Upper lobe of left lung (tissue), 6 donors: ENCODE measurements at places on chromosomes 11 and 22.
A peak's percentile ranks its signal among the peaks of the same experiment; 100 is the strongest.

GRCh38 chr11:99066618-99067317 is 46.0 kb downstream of the CNTN5 start:
- H3K27ac ChIP-seq, result no peak overlapping the region
- no peaks in the 10 kb centered on the region for H3K27me3 ChIP-seq
- no peaks in the 10 kb centered on the region for H3K4me1 ChIP-seq
- no peak for DNase-seq
- no peaks in the 10 kb centered on the region for H3K36me3 ChIP-seq

DNA sequence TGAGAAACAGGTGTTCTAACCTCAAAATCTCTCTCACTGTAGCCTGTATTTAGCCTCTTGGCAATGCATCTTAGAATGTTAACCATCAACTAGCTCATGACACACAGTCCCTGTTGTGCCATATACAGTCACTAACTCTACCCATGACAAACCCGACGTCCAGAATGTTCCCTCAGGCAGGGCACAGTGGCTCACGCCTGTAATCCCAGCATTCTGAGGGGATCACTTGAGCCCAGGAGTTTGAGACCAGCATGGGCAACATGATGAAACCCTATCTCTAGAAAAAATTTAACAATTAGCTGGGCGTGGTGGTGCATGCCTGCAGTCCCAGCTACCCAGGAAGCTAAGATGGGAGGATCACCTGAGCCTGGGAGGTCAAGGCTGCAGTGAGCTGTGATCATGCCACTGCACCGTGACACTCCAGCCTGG is 18.2 kb upstream of the CCDC34 start:
- no peaks in the 10 kb centered on the region for H3K36me3 ChIP-seq
- no peak for DNase-seq
- no peak overlapping the region for H3K27ac ChIP-seq
- no peaks in the 10 kb centered on the region for H3K4me1 ChIP-seq
- no peaks in the 10 kb centered on the region for H3K27me3 ChIP-seq

- peak; percentile 86 for DNase-seq
- H3K27ac ChIP-seq, result peak overlapping the region; percentile 64
- no peak overlapping the region for H3K4me3 ChIP-seq
Measured at GRCh38 chr22:37501610-37502341, 15.6 kb upstream of the MFNG start.

DNA sequence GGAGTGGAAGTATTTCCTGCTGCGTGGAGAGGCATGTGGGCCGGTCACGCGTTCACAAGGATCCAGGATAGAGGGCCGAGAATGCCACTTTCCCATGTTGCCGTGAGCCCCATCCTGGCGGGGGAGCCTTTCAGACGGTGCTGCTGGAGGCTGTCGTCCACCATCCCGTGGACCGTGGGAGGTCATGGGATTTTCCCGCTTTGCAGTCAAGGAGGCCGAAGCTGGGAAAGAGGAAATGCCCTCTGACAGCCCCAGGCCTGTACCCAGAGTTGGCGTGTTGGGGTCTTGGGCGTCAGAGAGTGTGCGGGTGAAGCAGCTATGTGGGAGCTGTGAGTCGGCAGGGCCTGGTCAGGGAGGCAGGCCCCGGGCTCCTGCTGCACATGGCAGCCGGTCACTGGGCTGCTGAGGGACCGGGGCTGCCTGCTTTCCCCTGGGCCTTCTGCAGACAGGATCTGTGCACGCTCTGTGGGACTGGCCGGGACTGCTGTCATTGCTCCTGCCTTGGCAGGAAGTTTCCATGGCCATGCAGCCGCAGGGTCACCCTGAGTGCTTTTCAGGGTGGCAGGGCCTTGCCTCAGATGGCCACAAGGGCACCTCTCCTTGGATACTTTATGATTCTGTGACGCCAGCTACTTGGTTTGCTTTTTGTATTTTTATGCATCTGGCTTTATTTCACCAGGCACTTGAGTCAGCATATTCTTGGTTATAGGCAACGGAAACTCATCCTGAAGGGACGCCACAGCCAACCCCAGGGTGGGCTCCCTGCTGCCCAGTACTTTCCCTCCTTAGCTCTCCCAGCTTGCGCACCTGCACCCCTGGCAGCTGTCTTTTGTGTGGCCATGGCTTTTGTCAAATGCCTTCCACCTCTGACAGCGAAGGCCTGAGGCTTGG is 52.4 kb downstream of the AP2A2 start:
- H3K4me1 ChIP-seq, result no peaks in the 10 kb centered on the region
- H3K27me3 ChIP-seq, result no peaks in the 10 kb centered on the region
- no peak overlapping the region for H3K4me3 ChIP-seq
- no peak overlapping the region for H3K27ac ChIP-seq
- peaks cover 41% of the 10 kb centered on the region for H3K36me3 ChIP-seq
- no peak for DNase-seq

GRCh38 chr11:77003963-77004362 is 30.2 kb upstream of the B3GNT6 start:
- H3K4me3 ChIP-seq, result no peak overlapping the region
- H3K27me3 ChIP-seq, result no peaks in the 10 kb centered on the region
- H3K36me3 ChIP-seq, result no peaks in the 10 kb centered on the region
- no peaks in the 10 kb centered on the region for H3K4me1 ChIP-seq
- no peak overlapping the region for H3K27ac ChIP-seq

DNA sequence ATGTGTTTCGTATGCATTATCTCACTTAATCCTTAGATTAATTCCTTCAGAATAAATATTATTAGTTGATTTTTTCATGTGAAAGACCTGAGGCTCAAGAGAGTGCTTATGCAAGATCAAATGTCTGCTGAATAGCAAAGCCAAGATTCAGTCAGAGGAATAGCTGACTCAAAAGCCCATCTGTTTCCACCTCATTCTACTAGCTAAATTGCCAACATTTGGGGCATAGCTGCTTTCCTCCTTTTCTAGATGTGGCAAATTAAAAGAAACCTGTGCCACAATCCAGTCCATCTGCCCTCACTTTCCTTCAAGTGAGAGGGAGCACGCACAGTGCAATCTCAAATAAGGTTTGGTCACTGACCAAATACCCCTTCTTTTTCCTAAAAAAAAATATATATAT is 121.1 kb downstream of the PAX6 start:
- no peaks in the 10 kb centered on the region for H3K36me3 ChIP-seq
- H3K27ac ChIP-seq, result no peak overlapping the region
- no peaks in the 10 kb centered on the region for H3K4me1 ChIP-seq
- no peak overlapping the region for H3K4me3 ChIP-seq
- DNase-seq, result no peak
- no peaks in the 10 kb centered on the region for H3K27me3 ChIP-seq

- peaks cover 27% of the 10 kb centered on the region for H3K4me1 ChIP-seq
- no peaks in the 10 kb centered on the region for H3K27me3 ChIP-seq
- H3K27ac ChIP-seq, result no peak overlapping the region
- H3K4me3 ChIP-seq, result no peak overlapping the region
- no peak for DNase-seq
Measured at GRCh38 chr11:64926689-64927088, 2.2 kb downstream of the PPP2R5B start.

DNA sequence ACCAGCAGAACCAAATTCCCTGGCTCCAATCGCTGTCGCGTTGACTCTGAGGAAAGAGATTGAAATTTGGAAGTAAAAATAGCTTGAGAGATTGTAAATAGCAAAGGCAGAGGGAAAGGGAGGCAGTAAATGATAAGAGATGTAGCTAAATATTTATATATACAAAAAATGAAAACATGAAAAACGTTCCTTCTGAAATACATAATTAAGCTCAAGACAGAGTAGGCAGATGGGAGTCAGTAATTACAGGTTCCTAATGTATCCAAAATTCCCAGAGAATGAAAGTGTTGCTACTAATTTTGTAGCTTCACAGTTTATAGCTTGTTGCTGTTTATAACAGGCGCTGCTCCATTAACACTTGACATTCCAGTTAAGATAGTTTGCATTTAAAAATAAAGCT is 648.7 kb downstream of the KCNA4 start:
- H3K4me3 ChIP-seq, result no peak overlapping the region
- H3K27me3 ChIP-seq, result no peaks in the 10 kb centered on the region
- DNase-seq, result no peak

GRCh38 chr11:38173676-38174075 is 1575.6 kb upstream of the RAG2 start:
- H3K27me3 ChIP-seq, result no peaks in the 10 kb centered on the region
- H3K27ac ChIP-seq, result no peak overlapping the region
- H3K4me3 ChIP-seq, result no peak overlapping the region
- DNase-seq, result no peak
- no peaks in the 10 kb centered on the region for H3K36me3 ChIP-seq
- H3K4me1 ChIP-seq, result peaks cover 12% of the 10 kb centered on the region

DNA sequence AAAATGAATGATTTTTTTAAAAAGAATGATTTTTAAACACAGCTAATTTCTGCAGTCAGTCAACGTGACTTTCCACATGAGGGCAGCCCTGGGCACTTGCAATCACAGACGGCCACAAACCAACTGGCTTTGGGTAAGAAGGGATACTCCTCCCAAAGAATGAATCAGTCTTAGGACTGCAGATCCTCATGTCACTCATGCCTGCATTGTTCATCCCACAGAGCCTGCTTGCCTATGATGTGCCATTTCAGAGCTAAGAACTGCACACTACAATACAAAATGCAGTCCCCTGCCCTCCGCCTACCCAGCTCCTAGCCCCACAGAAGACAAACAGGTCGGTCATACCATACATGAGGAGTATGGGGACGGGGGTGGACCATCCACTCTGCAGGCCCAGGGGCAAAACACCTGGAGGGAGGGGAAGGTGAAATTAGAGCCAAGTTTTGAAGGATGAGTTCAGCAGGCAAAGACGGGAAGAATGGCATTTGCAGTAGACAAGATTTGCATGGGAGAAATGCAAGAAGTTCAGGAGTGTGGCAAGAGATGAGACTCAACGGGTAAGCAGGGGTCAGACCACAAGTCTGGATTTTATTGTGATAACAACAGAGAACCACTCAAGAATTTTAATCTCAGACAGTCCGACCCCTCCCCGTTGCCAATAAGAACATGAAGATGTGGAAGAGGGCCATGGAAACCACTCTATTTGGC is 24.7 kb downstream of the PACSIN2 start:
- no peak overlapping the region for H3K27ac ChIP-seq
- H3K4me3 ChIP-seq, result no peak overlapping the region

DNA sequence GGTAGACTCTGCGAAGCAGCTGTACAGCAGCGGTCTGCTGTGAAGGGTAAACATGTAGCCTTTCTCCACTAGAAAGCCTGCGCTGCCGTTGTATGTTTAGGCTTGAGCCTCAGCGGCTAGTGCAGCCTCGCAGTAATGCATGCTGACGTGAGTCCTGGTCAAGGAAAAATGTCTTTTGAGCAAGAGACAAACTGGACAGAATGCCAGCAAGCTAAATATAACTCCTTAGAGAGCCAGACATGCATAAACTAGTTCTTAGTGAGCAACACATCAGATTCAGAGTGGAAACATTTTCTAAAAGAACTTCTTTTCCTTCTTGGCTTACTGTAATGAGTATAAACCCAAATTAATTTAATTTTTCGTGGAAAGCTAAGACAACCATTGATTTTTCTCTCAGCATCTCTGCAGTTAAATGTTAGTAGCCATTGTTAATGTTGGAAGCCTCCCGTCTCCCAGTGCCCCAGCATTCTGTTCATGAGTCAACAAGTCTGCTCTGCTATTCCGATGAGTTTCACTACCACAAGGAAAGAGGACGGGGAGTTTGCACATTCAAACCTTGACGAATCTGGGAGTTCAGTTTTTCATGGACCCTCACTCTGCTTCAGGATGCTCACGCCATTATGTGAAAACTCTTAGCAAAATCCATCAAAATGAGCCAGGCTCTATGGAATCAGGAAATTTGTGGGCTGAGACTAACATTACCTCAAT is 51.4 kb downstream of the JAM3 start:
- no peaks in the 10 kb centered on the region for H3K36me3 ChIP-seq
- peaks cover 25% of the 10 kb centered on the region for H3K4me1 ChIP-seq
- H3K27me3 ChIP-seq, result peaks cover 6% of the 10 kb centered on the region

GRCh38 chr22:39966470-39966869 is 6.3 kb downstream of the TMA7B start:
- H3K4me3 ChIP-seq, result no peak overlapping the region
- no peaks in the 10 kb centered on the region for H3K36me3 ChIP-seq
- DNase-seq, result no peak
- no peaks in the 10 kb centered on the region for H3K27me3 ChIP-seq
- H3K4me1 ChIP-seq, result peaks cover 12% of the 10 kb centered on the region
- H3K27ac ChIP-seq, result no peak overlapping the region

GRCh38 chr11:105937738-105938137 is 84.3 kb downstream of the MSANTD4 start:
- peaks cover 16% of the 10 kb centered on the region for H3K4me1 ChIP-seq

DNA sequence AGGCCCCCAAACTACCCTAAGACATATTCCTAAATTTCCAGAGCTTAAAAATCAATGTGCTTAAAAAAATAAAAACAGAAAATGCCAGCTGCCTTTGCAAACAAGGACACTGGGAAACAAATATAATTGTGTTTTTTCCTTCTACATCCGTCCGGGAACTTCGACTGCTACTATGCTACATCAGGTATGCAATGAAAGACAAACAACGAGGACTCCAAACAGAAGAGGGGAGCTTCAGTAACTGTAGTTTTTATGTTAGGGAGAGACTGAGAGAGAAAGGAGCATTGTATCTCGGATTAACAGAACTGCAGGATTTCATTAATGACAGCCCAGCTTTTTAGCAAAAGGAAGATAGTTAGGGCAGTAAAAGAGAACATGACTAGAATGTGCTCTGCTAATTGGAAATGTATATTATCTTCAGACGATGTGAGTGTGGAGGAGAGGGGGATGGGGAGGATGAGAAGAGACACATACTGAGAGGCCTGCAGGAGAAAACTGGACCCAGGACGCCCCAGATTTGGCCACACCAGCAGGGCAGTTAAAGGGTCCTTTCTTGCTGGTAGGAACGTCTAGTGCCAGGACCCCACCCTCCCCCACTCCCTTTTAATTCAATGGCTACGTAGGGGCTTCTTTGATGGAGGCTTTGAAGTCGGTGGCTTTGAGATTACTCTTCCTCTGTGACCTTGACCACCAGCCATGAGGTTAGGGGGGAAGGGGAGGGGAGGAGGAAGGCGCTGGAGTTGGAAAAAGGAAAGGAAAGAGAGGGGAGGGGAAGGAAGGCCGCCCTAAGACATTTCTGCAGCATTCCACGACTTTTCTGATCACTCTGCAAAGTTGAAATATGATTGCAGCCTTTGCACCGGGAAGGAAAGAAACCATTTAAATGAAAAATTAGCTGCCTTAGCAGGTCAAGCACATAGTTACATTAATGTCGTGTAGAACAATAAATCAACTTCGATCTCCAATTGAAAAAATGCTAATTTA is 187.1 kb downstream of the BLID start:
- no peak for DNase-seq
- peaks cover 11% of the 10 kb centered on the region for H3K4me1 ChIP-seq

GRCh38 chr11:61362542-61362875 is 335 bp downstream of the TMEM138 start:
- no peaks in the 10 kb centered on the region for H3K27me3 ChIP-seq
- H3K4me3 ChIP-seq, result peak overlapping the region; percentile 97
- peak overlapping the region; percentile 99 for H3K27ac ChIP-seq
- peaks cover 38% of the 10 kb centered on the region for H3K36me3 ChIP-seq
- H3K4me1 ChIP-seq, result peaks cover 29% of the 10 kb centered on the region

GRCh38 chr22:19832476-19833108 is 22.1 kb downstream of the GNB1L start:
- no peak for DNase-seq
- no peaks in the 10 kb centered on the region for H3K36me3 ChIP-seq
- no peak overlapping the region for H3K4me3 ChIP-seq
- no peaks in the 10 kb centered on the region for H3K27me3 ChIP-seq
- H3K27ac ChIP-seq, result no peak overlapping the region
- no peaks in the 10 kb centered on the region for H3K4me1 ChIP-seq

GRCh38 chr11:16982809-16983208 is 31.4 kb downstream of the PLEKHA7 start:
- no peak for DNase-seq
- no peak overlapping the region for H3K4me3 ChIP-seq
- peak overlapping the region; percentile 64 for H3K27ac ChIP-seq
- no peaks in the 10 kb centered on the region for H3K36me3 ChIP-seq

GRCh38 chr11:123425367-123425766 is 4.7 kb upstream of the GRAMD1B start:
- H3K27me3 ChIP-seq, result peaks cover 1% of the 10 kb centered on the region
- H3K4me3 ChIP-seq, result no peak overlapping the region
- no peaks in the 10 kb centered on the region for H3K36me3 ChIP-seq
- DNase-seq, result no peak
- no peak overlapping the region for H3K27ac ChIP-seq
- peaks cover 8% of the 10 kb centered on the region for H3K4me1 ChIP-seq
